ENCODE measurements at places on chromosomes 11 and 22.

- DNase-seq, result no peak
Measured at GRCh38 chr11:44622721-44623258, 57.3 kb downstream of the CD82 start.

- no peak for DNase-seq
Measured at GRCh38 chr11:129980086-129980485, 22.5 kb downstream of the PRDM10 start.

- no peak for DNase-seq
Measured at GRCh38 chr22:31329453-31330215, 16.5 kb downstream of the PATZ1 start.

GRCh38 chr11:15988016-15988550 is 368.3 kb downstream of the SOX6 start:
- no peak for DNase-seq

DNA sequence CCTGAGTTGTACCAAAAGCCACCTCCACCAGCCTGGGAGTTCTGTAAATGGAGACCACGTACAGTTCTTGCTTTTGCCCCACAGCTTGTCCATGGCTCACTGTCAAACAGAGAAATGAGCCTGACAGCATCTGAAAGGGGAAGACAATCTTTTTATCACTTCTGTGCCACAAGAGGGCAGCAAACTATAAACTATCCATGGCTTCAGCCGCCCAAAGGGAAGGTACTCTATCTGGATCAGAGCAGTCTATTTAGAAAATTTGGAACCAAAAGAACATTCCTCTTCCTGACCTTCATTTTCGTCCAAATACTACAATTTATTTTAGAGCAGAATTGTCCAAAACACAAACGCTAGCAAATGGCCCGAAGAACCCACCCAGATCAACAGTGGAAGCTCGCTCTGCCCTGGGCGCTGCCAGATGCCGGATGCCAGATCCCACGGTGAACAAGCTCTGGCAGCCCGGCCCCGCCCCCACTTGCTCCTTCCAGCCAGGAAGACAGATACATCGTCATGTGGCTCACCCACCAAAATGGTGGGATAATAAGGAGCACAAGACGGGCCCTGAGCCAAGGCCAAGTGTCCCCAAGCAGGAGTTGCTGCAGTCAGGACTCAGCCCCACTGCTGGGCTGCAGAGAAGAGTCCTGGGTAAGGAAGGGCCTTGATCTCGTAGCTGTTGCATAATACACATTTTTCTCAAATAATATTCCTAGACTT is 23.9 kb upstream of the SCGB1A1 start:
- DNase-seq, result peak; percentile 73

GRCh38 chr22:44458044-44459020 is 39.7 kb downstream of the RTL6 start:
- no peak for DNase-seq

GRCh38 chr11:74689666-74690065 is 41.6 kb downstream of the CHRDL2 start:
- DNase-seq, result no peak
